Renal pelvis (tissue), 12 donors: ENCODE measurements at places on chromosomes 16 and 17.

DNA sequence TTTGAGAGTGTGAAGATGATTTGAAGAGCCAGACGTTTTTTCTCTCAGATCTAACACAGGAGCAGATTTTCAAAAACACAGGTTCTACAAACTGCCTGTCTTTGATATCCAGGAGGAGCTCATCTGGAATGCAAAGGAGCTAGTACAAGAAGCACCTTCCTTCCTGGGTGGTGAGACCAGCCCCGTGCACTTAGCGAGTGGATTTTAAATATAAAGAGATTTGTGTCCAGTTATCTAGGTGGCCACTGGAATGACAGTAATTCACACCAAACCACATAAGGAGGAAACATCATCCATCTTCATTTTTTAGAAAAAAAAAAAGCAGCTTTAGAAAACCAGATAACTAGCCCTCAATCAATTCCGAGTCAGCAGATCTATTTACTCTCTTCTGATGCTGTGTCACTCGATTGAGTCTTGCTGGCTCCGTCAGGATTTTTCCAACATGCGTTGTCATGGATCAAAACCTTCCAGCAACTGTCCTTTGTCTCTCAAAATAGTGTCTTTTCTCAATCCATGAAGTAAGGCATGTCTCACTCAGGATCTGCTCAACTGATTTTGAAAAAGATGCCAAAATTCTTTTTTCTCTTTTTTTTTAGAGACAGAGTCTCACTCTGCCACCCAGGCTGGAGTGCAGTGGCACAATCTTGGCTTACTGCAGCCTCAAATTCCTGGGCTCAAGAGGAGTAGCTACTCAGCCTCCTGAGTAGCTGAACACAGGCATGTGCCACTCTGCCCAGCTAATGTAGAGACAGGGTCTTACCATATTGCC, 451.2 kb upstream of the PSMD7 start:
- DNase-seq, result no peak

DNA sequence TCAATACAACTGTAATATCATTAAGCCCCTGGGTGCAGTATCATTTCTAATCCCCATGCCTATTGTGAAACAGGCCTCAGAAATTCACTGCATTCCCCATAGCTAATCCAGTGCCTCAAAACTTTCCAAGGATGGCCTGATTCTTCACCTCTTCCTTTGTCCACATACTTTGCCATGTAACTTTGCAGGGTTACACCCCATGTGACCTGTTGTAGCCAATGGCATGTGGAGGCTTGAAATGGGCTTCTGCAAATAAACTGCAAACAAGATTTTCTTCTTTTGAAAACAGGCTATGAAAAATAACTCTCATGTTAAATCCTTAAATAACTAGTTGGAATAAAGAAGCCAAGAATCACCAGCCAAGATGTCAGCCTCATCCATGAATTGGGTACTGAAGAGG, 35.9 kb downstream of the ABCA10 start:
- DNase-seq, result no peak

GRCh38 chr17:68401288-68401687, 56.0 kb downstream of the WIPI1 start:
- DNase-seq, result no peak

GRCh38 chr17:82734987-82735866, at the start of gene FN3K:
FN3K (plus strand) TSS chr17:82735615; CDS start chr17:82735637, 22 bp downstream.
- no peak for DNase-seq

- DNase-seq, result no peak
These were observed 217.0 kb upstream of the CIBAR2 start for GRCh38 chr16:85329059-85329812.

GRCh38 chr17:7293159-7293558, 1.3 kb downstream of the YBX2 start:
- no peak for DNase-seq

DNA sequence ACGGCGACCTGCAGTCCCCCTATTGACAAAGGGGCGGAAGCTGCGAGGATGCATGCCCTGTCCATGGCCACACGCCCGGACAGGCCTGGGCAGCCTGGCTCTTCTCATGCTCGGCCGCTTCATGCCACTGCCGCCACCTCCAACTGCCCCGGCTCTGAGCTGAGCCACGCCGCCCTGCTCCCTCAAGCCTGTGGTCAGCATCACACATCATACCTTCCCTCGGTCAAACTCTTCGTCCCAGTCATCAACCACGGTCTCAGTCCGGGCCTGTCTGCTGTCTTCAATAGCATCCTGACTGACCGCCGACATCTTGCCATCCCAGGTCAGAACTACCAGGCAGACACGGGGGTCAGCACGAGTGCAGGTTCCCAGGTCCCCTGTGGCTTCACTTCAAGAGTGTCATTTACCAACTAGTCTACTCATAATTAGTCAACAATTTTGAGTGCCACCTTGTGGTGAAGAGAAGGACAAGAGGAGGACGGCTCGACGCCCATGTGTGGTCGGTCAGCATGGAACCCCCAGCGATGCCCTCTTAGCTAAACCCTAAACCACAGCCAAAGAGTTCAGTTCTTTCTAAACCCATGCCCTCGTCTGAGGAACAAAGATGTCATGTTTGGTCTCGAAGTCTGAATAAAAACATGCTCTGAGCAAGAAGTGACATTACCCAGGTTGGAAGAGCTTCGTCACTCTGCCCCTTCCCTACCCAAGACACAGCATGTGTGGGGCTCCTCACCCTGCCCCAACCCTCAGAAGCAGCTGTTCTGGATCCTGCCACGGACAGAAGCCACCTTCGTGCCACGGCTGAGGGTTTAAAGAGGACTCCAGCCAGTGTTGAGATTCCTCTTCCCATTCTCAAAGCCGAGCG, 16.9 kb upstream of the CYTH1 start:
- DNase-seq, result no peak

- DNase-seq, result no peak
These were observed 50.5 kb downstream of the GLG1 start for GRCh38 chr16:74556375-74556922.

DNA sequence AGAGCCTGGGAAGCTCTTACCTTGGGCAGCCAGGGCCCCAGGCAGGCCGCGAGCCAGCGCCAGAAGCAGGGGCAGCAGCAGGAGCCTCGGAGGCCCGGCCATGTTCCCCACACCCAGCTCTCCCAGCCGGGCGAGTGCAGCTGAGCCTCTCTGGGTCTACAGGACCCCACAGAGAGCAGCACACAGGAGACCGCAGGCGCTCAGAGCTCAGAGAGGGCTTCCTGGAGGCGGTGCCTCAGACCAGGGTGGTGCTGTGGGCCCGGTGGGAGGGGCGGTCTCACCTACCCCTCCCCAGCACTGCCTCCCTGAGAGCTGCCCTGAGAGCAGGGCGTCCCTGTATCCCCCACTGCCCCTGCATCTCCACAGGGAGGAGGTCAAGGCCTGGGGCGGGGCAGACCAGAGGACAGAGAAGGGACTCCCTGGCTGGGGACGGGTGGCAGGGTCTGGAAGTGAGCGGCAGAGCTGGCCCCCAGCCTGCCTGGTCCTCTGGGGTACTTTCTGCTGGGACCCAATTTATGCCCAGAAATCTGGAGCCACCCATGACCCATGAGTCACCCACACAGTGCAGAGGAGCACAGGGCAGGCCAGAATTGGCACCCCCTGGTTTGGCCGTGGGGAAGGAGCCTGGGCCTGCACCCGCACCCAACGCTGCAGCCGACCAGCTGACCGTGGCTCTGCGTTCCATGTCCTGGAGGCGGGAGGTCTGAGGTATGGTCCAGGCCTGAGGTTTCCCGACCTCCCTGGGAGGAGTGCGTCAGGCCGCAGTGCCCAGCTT, at the start of gene CD7:
Gene CD7, minus strand, starts transcription at position 215 of the 775 bp plus-strand sequence. Its CDS starts 113 bp downstream, at position 102.
- no peak for DNase-seq

DNA sequence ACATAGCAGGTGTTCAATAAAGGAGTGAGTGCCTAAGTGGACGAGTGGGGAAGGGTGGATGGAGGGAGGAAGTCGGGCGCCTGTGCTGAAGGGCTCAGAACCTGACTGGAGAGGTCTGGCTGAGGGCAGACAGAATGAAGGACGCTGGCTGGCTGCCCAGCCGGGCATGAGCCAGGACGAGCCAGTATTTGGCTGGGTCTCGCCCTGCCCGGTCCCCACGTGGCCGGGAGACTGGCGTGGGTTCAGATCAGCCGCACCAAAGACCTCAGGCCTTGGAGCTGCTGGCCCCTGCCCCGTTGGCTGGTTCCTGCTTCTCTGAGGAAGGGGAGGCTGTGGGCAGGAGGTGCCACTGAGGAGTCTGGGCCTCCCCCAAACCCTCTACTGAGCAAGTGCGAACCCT, 79.8 kb downstream of the ENGASE start:
- no peak for DNase-seq

- no peak for DNase-seq
These were observed 55.7 kb downstream of the CENPV start for GRCh38 chr17:16297367-16298139.

DNA sequence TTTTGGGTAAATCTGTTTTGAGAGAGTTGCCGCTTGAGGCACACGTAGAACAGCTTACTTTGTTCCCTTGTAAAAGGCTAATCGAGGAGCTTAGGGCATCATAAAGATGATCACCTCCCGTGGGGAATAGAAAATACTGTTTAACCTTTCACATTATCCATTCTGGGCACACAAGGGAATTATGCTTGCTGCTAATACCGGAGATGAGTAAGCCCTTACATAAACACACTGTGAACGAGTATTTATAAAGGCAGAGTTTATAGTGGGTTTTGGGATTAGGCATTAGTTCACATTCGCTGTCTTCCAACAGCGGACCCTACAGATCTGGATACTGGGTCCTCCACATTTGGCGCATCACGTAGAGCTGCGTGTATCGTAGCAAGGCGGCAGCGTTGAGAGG, 51.2 kb upstream of the CNTNAP4 start:
- no peak for DNase-seq

DNA sequence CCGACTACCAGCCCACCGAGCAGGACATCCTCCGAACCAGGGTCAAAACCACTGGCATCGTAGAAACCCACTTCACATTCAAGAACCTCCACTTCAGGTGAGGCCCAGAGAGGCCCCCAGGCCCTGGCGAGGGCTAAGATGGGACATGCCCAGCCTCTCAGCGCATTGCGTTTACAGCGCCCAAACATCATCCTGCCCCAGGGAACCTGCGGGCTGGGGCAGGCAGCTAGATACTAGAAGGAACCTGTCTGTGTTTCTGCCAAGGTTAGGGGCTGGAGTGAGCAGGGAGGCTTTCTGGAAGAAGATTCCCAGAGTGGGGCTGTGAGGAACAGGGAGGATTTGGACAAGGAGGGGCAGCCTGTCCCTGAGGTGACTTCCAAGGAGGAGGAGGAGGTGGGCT, 90.6 kb downstream of the AMFR start:
- no peak for DNase-seq

- DNase-seq, result no peak
These were observed 21.4 kb upstream of the COQ7 start for GRCh38 chr16:19046062-19046461.

DNA sequence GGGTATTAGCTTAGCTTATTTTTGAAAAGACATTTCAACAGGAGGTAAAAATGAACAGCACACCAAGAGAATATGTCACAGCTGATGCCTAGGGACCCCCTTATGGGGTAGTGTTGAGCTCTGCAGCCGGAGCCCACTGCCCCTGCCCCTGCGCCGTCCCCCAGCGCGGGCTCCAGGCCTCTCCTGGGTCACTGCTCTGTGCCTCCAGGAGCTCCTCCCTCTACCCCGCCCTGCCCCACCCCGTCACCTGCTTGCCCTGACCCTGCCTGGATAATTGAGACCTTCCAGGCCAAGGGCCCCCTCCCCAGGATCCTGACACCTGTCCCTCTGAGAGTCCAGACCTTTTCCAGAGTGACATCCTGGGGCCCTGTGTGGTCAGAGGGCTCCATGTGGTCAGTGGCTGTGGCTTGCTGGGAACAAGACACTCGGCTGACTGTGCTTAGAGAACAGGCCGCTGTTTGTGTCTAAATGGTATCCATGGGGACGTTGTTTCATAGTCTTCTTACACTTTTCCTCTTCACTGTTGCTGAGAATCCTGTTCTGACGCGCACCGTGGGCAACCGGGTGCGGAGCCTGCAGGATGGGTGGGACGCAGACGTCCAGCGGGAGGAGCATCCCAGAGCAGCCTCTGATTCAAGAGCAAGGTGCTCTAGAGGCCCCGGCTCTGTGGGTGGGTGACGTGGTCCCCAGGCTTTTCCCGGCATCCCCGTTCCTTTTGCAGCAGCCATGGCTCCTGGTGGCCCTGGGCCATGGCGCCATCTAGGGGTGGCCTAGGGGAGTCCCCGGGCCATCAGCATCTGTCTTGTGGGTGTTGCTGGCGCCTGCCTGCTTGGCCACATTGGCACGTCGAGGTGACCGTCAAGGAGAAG, 20.0 kb upstream of the WFIKKN1 start:
- no peak for DNase-seq

GRCh38 chr16:73192232-73192894, 144.4 kb upstream of the ZFHX3 start:
- DNase-seq, result no peak

GRCh38 chr17:81074875-81075274, 39.9 kb downstream of the BAIAP2 start:
- no peak for DNase-seq

DNA sequence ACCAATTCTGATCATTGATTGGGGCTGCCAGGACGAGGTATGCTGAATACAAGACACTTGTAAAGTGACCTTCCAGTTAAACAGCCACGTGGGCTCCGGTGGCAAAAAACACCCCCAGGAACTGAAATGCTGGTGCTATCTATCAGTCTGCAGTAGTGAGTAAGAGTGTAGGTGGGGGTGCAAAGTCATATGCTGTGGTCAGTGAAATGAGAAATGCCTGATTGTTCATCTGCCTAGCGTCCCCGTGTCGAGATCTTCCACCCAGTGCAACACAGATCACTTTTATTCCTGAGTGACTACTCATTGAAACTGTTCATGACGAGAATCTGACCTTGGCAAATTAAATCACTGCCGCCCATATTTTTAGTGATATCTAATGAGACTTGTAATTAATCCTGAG, 806.5 kb upstream of the GOT2 start:
- DNase-seq, result no peak

DNA sequence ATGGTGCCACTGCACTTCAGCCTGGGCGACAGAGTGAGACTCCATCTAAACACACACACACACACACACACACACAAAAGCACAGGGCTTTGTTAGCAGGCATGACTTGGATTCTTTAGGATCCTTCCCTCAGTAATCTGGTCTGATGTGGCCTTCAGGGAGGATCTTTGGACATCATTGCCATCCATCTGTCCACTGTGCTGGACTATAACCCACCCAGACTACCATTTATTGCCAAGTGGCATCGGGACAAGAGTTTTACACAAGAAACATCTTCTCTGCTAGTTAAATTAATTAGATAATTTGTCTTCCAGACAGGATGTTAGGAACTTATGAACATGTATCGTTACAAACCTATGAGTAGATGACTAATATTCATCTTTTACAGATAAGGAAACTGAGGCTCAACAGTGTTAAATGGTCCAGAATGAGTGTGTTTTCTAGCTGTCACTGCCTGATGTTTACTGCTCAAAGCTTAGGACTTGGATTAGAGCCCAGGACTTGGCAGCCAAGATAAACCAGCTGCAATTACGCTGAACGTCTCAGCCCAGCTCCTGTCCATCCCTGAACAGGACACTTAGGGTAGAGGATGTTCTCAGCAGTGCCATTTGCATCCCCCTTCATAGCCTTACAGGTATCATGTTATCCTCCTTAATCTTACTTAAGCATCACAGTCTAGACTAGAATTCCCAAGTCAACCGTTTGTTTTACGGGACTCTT, 285.8 kb downstream of the WWOX start:
- DNase-seq, result no peak

GRCh38 chr17:81444610-81445339, 49.5 kb downstream of the BAHCC1 start:
- DNase-seq, result no peak
